ENCODE measurements at places on chromosomes 2 and 18.
A peak's percentile ranks its signal among the peaks of the same experiment; 100 is the strongest.

DNA sequence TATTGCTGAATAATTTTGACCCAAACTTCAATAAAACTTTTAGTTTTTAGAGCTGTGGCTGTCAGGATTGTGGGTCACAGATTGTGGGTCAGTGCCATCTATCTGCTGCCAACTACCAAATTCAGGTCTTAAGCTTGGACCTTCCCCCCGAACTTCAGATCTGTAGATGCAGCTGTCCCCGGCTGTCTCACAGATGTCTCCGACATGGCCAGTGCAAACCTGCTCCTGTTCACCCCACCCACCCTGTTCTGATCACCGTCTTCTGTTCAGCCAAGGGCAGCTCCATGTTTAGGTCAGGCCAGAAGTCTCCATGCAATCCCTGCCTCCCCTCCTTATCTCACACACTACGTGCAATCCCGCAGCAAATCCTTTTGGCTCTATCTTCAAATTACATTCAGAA lies 175.0 kb downstream of the PRKCE start:
- no peak for DNase-seq

DNA sequence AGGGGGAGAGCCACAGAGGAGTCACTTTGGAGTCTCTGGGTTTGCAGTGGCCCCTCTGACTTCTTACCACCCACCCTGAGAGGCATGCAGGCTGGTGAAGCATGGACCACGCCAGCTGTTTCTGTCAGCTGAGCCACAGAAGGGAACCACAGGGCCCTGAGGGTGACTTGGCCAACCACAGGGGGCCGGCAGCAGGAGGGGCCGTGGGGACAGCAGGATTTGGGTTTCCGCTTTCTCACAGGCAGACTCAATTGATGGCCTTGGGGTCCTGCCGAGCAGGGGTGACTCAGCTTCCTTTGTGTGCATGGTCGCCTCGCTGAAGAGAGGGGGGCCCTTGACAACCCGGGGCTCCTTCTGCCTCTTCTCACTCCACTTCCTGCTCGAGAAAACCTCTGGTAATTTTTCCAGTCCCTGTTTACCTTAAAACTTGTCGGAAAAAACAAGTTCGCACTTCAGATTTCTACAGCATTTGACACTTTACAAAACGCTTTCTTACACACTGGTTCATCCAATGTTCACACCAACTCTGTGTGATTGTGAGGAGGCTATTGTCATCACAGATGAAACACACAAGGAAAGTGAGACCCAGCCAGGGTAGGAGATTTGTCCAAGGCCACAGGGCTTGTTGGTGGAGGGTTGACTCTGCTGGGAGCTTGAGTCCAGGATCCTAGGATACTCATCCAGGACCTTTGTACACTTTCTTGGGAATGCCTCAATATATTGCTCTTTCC lies 311.2 kb downstream of the LPIN1 start:
- no peak for DNase-seq

DNA sequence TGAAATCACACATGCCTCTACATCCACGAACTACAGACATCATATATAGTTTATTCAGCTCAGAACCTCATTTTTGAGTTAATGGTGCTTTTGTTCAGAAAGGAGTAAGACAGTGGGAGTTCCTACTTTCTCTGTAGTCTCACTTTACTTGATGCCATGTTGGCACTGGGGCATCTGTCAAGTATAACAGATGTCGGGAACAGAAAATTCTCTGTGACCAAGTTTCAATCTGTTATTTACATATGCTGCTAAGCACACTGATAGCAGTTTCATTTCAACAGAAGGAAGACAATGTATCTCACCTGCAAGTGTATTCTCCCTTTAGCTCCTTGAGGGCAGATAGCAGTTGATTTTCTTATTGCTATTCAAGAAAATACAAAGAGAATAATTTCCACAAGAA lies 774.1 kb downstream of the METTL4 start:
- DNase-seq, result peak; percentile 80

GRCh38 chr2:201996679-201997314 lies 36.9 kb upstream of the FZD7 start:
- no peak for DNase-seq

- no peak for DNase-seq
Measured at GRCh38 chr18:48136051-48136826, 205.8 kb upstream of the SMAD2 start.

DNA sequence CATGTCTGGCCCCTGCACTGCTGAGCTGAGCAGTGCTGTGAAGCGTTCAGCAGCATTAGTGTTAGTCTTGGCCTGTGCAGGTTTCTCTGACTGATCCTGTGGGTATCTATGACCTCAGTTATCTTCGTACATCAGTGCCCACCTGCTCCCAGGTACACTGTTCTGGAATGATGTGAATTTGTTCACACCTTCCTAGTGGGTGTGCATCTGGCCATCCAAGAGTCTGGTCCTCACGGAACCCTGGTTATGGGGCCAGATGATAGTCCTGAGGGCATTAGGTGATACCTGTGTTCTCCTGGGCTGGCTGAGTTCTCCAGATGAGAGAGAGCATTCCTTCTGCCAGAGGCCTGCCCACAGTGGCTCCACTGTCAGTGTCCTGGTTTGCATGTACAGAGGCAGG lies 57.2 kb downstream of the INPP4A start:
- DNase-seq, result no peak

GRCh38 chr2:237878-238277 lies 26.0 kb downstream of the SH3YL1 start:
- no peak for DNase-seq

DNA sequence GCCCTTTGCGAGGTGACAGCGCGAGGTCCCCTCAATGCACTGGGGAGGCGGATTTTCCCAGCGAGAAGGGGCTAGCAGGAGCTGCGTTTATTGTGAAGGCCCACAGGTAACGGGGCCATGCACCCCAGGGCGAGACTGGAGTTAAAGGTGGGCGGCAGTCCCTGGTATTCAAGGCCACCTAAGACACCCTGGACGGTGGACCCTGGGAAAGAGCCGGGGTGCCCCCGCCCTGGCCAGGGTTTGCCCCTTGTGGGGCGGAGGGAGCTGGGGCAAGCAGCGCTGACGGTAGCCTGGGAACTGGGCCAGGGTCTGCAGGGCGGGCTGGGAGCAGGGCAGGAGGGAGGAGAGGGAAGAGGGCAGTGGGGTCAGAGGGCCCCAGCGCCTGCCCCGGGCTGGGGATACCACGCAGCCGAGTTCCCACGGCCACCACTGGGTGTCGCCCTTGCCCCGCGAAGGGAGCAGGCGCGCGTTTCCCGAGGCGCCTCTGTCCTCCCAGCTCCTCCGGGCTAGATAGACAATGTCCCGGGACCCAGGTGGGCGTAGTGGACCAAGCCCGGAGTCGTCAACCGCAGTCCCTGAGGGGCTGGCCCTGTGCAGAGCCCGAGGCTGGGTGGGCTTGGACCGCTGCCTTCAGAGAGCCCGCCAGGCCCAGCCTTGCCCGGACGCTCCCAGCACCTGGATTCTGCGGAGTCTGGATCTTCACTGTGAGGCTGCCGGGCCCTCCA lies 80.2 kb downstream of the SMAD4 start:
- DNase-seq, result peak; percentile 4

DNA sequence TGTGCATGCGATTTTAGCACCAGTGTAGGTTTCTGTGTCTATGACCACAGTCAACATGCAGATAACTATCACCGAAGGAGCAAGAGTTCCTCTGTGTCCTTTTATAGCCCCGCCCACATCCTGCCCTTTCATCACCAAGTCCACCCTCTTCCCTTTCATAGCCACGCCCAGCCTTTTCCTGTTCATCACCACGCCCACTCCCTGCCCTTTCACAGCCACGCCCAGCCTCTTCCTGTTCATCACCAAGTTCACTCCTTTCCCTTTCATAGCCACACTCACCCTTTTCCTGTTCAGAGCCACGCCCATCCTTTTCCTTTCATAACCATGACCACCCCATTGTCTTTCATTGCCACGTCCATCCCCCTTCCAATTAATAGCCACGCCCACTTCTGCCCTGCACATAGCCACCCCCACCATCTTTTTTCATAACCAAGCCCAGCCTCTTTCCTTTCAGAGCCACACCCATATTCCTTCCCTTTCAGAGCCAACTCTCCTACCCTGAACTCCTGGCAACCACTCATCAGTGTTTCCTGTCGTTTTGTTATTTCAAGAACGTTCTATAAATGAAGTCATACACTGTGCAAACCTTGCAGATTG lies 273.9 kb downstream of the MYT1L start:
- DNase-seq, result peak; percentile 42

DNA sequence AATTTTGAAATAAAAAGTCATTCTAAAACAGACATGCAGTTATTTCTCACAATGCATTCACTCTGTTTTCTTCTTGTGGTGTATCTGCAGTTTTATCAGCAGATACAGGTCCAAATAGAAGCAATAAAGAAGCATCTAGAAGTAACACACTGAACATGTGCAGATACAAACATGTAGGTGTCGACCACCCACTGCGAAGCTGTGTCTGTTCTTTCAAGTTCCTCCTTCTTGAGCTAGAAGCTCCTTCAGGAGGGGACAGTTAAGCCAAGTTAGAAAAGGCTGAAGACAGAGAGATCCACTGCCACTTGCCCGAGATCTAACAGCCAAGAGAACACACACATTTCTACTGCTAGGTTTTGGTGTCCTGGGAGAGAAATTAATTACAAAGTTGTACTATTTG lies 30.1 kb downstream of the WDFY1 start:
- DNase-seq, result no peak

DNA sequence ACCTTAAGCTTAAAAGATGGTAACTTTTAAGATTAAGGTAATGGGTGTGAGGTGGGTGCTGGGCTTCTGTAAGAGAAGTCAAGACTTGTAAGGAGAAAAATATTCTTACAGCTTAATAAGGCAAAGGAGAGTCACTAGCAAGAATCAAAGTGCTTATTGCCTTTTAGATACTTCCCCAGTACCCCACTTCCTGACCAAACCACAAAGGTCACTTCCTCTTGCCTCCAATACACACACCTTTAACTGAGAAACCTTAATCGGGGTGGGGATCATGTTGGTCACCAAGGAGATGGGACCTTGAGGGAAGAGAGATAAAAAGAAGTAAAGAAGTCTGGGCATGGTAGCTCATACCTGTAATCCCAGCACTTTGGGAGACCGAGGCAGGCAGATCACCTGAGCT lies 10.6 kb upstream of the ATG16L1 start:
- DNase-seq, result no peak

DNA sequence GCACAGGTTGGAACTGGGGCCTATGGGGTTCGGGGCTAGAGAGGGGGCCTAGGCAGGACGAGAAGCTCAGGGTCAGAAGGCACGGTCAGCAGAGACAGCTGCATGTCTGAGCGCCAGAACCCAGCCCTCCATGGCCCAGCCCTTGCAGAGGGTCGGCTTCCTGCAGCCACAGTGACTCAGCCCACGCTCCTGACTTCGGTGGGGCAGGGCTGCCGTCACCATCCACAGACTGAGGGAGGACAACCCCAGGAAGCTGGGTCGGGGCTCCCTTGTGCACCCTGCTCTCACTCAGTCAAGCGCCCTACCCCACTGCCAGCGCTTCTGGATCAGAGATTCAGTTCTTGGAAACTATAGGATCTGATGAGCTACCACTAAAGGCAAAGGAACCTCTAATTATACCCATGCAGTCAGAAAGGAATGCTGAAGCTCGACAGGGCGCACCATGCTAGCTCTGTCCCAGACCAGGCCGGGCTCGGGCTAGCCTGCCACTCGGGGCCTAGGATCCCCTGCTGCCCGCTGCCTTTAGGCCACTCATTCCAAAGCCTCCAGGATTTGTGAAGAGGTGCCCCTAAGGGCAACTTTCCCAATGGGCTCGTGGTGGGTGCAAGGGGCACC lies 3.0 kb downstream of the ACTR1B start:
- no peak for DNase-seq

- no peak for DNase-seq
Measured at GRCh38 chr2:220460257-220460985, 833.0 kb downstream of the SLC4A3 start.

DNA sequence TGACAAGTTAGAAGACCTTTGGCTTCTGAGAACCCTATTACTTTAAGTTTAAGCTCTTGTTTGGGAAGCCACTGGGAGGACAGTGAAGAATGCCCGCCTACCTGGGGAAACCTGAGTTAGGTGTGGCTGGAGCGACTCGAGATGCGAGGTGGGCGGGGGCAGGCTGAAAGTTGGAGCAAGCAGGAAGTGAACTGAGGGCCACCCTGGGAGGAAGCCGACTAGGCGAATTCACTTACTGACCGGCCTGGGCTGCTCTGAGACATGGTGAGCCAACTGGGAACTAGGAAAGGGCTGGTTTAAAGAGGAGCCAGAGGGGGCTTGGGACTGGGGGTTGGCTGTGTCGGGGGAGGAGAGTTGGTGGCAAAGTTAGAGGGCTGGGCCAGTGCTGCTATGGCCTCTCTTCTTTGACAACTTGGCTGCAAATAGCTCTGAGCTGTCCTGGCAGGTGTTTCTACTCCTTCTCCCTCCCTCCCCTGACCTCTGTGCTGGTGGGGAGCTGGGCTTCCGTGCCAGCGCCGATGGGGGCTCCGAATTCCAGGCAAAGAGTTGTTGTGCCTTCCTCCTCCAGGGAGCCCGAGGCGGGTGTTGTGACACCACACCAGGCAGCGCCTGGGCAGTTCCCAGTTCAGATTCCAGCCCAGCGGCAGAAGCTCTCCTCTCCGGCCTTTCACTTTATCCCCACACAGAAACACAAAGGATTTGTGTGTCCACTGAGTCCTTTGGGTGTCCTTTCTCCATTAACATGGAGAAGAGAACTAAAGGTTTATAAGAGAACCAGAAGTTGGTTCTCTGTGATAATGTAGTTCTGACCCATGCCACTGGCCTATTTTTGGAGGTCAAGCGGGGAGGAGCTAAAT lies at the start of gene VAMP8:
VAMP8 (plus strand) TSS at position 201 of the 857 bp plus-strand sequence; CDS start at position 262, 61 bp downstream.
- DNase-seq, result no peak

DNA sequence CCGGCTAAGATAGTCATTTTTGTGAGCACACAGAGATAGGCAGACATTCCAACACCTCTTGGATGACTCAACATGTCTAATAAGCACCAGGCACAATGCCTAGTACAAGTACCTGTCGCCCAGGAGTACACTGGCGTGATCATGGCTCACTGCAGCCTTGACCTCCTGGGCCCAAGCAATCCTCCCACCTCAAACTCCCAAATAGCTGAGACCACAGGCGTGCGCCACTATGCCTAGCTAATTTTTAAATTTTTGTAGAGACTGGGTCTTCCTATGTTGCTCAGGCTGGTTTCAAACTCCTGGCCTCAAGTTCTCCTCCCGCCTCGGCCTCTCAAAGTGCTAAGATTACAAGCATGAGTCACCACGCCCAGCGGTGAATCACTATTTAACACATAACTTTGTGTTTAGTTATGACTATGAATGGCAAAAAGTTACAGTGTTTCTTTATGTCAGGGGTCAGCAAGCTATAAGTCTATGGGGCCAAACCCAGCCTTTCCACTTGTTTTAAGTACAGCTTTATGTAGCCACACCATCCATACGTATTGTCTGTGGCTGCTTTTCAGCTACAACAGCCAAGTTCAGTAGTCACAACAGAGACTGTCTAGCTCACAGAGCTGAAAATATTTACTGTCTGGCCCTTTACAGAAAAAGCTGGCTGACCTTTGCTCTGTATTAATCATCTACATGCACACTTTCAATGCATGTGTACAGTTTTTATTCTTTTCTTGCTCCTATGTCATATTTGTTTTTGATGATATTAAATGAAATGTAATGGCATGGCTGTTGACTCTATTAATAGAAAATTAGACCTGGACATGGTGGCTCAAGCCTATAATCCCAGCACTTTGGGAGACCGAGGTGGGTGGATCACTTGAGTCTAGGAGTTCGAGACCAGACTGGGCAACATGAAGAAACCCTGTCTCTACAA lies 18.7 kb downstream of the ORC2 start:
- DNase-seq, result no peak

Measured in NCI-H2171 treated with DMSO at 0.1 percent for 48 hours (cell line).